Upper lobe of left lung (tissue), 6 donors: ENCODE measurements at places on chromosomes 2 and 18. TPM values are rescaled to one million over a fixed set of nuclear protein-coding genes. Genes with fewer than 3 reads are reported as not detected.

The PROKR1 gene
- not detected for total RNA-seq

The COL4A3 gene
- 46.4 TPM for total RNA-seq

The WDR43 gene
- total RNA-seq, result 54.7 TPM

DNA sequence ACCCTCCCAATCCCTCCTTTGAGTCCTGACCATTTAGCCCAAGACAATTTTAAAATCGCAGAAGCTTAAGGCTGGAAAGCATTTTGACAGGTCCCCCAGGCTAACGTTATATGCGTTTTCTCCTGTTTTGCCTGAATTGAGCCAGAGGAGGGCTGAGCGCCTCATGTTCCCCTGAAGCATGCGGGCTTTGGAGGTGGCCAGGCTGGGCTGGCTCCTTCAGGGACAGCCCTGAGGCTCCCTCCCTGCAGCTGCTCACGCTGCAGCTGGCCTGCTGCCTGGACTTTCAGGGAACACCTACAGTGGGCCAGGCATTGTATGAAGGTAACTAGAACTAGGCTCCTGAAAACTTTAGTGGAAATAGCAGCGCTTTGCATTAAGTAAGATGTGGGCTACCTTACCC is 179.2 kb downstream of the ACKR3 start:
- peaks cover 14% of the 10 kb centered on the region for H3K4me1 ChIP-seq
- H3K27me3 ChIP-seq, result no peaks in the 10 kb centered on the region
- DNase-seq, result peak; percentile 58
- H3K4me3 ChIP-seq, result no peak overlapping the region
- H3K36me3 ChIP-seq, result no peaks in the 10 kb centered on the region
- H3K27ac ChIP-seq, result no peak overlapping the region

DNA sequence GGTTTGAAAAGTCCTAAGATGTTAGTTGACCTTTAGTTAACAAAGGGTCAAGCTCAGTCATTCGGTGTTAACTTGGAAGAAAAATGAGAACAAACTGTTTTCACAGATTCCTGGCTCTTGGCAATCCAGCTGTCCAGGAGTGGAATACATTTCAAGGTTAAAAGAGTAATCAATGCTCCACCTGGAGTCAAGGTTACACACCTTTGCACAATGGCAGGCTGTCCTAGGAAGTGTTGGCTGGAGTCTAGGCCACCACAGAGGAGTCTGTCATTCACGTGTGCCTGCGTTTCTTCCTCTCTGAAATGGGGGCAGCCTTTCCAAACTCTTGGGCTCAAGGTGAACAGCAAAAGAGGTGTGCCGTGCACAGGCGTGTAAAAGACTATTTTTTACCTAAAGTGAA is 6.3 kb upstream of the ID2 start:
- no peak overlapping the region for H3K27ac ChIP-seq
- peaks cover 31% of the 10 kb centered on the region for H3K4me1 ChIP-seq
- H3K36me3 ChIP-seq, result no peaks in the 10 kb centered on the region
- no peaks in the 10 kb centered on the region for H3K27me3 ChIP-seq

DNA sequence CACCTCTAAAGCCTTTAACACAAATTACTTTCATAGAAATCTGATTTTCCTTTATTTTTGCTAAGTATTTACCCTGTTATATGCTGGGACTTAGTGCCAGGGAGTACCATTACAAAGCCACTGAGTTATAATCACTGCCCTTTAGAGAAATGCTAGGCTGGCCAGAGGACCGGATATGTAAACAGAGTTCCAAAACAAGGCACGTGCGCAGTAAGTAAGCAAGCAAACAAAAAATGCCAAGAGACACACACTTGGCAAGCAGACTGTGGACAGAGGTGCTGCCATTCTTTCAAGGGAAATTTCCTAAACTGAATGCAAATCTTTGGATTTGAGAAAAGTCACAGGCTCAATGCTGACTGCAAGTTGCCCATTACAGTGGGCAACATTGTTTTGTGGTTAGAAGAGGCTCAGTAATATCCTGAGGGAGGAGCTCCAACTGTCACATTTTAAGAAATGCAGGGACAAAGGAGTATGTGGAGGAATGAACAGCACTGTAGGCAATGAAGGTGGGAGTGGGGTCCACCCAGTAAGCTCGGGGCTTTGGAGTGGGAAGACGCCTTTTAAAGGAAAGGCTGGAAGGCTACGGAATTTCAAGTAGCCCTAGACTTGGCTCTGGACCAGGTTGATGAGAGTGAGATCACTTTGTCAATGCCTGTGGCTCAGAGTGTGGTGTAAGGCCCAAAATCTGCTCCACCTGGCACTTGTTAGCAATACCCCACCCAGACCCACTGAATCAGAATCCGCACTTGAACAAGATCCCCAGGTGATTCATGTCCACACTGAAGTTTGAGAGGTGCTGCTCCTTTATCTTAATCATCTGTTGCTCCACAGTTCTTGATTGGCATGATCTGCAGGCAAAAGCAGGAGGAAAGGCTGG is 2.1 kb upstream of the PARD6G start:
- peaks cover 9% of the 10 kb centered on the region for H3K4me1 ChIP-seq
- no peaks in the 10 kb centered on the region for H3K36me3 ChIP-seq
- H3K27ac ChIP-seq, result no peak overlapping the region
- DNase-seq, result no peak
- H3K27me3 ChIP-seq, result peaks cover 13% of the 10 kb centered on the region

DNA sequence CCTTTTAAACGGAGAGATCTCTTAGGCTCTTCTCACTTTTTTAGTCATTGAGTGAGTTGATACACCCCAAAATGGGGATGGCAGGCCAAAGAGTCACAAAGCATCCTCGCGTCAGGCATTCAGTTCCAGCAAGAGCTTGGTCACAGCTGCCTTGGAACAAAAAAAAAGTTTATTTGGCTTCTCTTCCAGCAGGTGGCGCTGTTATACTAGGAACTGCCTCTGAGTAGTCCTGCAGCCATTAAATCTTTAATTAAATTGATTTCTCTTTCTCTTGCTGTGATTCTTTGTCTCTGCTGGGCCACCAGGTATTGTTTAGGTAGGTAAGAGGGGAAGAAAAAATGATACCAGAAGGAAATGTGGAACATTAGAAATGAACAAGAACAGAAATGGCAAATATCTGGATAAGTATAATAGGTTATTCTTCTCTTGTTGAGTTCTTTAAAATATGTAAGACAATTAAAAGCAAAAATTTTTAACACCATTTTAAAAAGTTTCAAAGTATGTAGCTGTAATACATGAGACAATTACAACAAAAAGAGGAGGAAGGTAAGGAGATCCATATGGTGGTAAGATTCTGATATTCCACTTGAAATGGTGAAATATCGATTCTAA is 175.1 kb downstream of the GALNT1 start:
- H3K4me3 ChIP-seq, result no peak overlapping the region
- H3K27me3 ChIP-seq, result no peaks in the 10 kb centered on the region
- no peaks in the 10 kb centered on the region for H3K4me1 ChIP-seq
- no peak overlapping the region for H3K27ac ChIP-seq

GRCh38 chr2:141341444-141341843 is 789.4 kb downstream of the LRP1B start:
- no peaks in the 10 kb centered on the region for H3K4me1 ChIP-seq
- no peaks in the 10 kb centered on the region for H3K36me3 ChIP-seq
- H3K27ac ChIP-seq, result no peak overlapping the region
- no peak for DNase-seq

- H3K4me1 ChIP-seq, result no peaks in the 10 kb centered on the region
- no peak overlapping the region for H3K4me3 ChIP-seq
- H3K27ac ChIP-seq, result no peak overlapping the region
- DNase-seq, result no peak
Measured at GRCh38 chr18:46562674-46563192, 94.3 kb downstream of the LOXHD1 start.
